ENCODE measurements at places on chromosomes 12 and 14.

DNA sequence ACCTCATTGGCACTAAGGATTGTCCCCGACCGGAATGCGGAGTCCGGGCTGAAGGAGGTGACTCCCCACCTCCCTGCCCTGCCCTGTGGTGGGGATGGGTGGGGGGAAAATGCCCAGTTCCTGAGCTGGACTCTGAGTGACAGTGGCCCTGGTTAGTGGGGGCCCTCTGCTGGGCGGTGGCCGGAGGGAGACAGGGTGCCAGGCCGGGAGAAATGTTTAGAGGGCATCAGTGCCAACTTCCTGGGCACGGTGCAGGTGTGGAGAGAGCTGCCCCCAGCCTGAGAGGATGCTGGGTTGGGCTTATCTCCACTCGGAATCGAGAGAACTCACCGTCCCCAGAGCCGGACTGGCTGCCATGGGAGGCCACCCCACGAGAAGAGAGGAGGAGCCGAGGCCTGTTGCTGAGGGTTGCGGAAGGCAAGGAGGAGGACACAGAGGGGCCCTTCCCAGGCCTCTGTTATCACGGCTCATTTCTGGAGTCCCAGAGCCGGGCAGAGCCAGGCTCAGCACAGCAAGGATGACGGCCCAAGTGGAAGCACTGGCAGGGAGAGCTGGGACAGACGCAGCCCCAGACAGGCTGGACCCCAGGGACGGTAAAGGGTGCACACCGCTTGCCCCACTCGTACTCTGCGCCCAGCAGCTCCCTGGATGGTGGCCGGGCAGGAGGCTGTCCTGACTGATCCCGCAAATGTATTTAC lies 156.7 kb downstream of the KIF26A start:
- no peak for DNase-seq

DNA sequence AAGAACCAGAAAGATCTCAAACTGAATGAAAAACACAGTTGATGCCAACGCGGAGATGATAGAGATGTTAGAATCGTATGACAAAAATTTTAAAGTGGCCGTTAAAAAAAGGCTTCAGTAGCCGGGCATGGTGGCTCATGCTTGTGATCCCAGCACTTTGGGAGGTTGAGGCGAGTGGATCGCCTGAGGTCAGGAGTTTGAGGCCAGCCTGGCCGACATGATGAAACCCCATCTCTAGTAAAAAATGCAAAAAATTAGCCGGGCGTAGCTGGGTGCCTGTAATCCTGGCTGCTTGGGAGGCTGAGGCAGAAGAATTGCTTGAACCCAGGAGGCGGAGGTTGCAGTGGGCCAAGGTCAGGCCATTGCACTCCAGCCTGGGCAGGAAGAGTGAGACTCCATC lies 5.4 kb upstream of the ACVRL1 start:
- DNase-seq, result no peak

- no peak for DNase-seq
Measured at GRCh38 chr14:97337670-97338069, 540.5 kb downstream of the VRK1 start.

- DNase-seq, result no peak
Measured at GRCh38 chr14:68748691-68749090, 44.2 kb downstream of the ZFP36L1 start.

GRCh38 chr12:119505001-119505400 lies 88.6 kb upstream of the TMEM233 start:
- DNase-seq, result no peak

GRCh38 chr14:90272523-90272922 lies 16.2 kb downstream of the PSMC1 start:
- DNase-seq, result no peak

DNA sequence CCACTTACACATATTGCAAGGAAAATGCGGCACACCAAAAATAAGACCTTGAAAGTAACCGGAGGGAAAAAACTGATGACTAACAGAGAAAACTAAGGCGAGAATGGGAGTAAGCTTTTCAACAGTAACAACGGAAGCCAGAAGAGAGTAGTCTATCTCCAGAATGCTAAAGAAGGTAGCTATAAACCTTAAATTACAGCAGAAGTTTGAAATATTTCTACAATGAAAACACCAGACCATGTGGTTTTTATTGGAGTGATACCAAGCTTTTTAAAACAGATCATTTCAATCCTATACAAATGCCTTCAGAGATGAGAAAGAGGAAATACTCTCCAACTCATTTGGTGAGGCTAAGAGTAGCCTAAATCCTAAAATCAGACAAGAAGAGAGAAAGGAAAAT lies 209.5 kb downstream of the ANO6 start:
- DNase-seq, result no peak
